ENCODE measurements at places on chromosomes 4 and X.

- no peak for DNase-seq
Measured at GRCh38 chr4:55170462-55170861, 45.1 kb upstream of the KDR start.

GRCh38 chrX:54042609-54043021 is 1.7 kb downstream of the PHF8 start:
- DNase-seq, result no peak

- no peak for DNase-seq
Measured at GRCh38 chrX:1213971-1214370, 1.5 kb upstream of the CRLF2 start.

- no peak for DNase-seq
Measured at GRCh38 chr4:123878976-123879375, 482.4 kb downstream of the SPRY1 start.

DNA sequence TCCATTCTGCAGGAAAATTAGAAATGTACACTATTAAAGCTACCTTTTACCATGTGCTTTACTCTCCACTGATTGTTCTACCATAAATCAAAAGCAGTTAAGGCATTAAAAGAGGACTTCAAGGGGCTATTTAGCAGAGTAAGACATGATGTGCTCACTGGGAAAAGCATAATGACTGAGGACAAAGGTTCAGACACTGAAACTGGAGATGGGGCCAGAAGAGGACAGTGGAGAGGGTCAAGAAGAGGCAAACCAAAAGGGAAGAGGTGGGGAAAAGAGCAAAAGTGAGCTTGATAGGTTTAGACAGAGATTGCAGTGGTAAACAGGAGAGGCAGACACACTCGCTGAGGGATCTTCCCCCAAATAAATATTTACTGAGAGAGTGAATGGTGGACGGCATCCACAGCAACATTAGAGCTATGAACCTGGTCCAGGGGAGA is 23.8 kb downstream of the SH3RF1 start:
- no peak for DNase-seq

DNA sequence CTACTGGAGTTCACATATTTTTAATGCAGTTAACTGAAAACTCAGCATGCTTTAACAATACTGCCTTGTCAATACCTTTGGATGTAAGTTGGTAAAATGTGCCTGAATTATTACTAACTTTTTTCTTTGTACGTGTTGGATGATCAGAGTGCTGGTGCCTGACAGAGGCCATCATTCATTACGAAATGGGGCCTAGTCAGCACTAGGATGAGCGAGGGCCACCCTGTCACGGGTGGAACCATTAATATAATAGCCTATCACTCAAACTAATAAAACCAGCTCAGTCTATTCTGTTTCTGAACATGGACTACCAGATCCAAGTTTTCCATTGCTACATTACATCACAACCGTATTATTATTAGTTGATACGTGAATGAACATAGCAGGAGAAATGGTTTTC is 501.7 kb upstream of the TENM3 start:
- no peak for DNase-seq

DNA sequence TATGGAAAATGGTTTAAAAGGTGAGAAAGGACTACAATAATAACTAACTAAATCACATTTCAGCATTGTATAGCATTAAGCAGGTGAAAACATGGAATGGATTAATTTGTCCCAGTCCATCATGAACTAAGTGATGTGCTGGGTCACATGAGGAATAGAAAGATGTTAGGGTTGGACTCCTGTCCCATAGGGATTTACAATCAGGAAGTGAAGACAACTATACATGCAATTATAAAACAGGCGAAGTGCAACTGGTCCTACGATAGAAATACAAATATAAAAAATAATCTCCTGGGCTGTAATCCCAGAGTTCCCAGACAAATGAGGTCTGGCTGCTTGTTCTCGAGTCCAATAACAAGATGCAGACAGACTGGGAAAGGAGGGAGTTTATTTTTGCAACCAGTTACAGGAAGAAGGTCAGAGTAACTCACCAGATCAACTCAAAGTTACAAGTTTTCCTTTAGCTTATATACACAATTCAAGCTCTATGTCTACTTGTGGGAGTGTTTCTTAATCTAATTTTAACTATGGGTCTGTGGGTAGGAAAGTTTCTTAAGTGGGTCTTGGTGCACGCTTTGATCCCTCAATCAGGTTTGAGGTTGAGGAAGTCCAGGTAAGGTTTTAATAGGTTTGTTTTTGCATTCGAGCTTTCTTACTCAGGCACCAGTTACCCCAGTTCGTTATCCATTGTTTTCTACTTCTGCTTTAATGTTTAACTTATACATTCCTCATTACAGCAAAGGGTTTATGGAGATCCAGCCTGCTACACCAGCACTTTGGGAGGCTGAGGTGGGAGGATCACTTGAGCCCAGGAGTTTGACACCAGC is 50.1 kb downstream of the IGFBP7 start:
- no peak for DNase-seq

- DNase-seq, result no peak
Measured at GRCh38 chr4:14977830-14978229, 24.5 kb upstream of the CPEB2 start.

GRCh38 chrX:132751063-132751690 is 207.3 kb downstream of the HS6ST2 start:
- no peak for DNase-seq

DNA sequence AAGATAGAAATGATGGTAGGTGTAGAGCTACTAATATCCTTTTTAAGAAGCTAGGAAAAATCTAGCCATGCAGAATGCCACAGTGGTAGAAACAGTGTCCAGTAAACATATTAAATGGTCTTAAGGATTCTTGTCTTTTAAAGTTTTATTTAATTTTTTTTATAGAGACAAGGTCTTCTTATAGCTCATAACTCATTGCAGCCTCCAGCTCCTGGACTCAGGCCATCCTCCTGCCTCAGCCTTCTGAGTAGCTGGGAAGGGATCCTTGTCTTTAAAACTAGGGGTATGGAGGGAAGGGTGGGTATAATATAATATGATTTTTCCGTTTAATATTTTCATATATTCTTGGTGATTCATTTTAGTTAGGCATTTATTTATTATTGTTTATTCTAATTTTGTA is 3.8 kb downstream of the TMEM165 start:
- DNase-seq, result no peak

- DNase-seq, result no peak
Measured at GRCh38 chr4:2006956-2007653, 1.7 kb downstream of the NELFA start.

DNA sequence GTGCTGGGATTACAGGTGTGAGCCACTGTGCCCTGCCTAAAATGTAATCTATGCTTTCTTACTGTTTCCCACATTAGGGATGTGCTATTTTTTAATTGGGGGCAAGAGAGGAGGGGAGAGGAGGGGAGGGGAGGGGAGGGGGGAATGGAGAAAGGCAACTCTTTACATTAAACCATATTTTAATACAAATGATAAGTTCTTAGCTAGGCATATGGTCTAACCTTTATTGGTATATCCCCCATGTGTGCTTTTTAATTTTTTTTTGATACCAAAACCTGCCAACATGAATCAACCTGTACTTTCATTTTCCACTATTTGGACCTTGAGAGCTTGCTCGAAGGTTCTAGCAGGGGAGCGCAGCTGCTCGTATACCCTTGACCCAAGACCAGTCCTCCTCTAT is 6.4 kb downstream of the CLOCK start:
- no peak for DNase-seq

DNA sequence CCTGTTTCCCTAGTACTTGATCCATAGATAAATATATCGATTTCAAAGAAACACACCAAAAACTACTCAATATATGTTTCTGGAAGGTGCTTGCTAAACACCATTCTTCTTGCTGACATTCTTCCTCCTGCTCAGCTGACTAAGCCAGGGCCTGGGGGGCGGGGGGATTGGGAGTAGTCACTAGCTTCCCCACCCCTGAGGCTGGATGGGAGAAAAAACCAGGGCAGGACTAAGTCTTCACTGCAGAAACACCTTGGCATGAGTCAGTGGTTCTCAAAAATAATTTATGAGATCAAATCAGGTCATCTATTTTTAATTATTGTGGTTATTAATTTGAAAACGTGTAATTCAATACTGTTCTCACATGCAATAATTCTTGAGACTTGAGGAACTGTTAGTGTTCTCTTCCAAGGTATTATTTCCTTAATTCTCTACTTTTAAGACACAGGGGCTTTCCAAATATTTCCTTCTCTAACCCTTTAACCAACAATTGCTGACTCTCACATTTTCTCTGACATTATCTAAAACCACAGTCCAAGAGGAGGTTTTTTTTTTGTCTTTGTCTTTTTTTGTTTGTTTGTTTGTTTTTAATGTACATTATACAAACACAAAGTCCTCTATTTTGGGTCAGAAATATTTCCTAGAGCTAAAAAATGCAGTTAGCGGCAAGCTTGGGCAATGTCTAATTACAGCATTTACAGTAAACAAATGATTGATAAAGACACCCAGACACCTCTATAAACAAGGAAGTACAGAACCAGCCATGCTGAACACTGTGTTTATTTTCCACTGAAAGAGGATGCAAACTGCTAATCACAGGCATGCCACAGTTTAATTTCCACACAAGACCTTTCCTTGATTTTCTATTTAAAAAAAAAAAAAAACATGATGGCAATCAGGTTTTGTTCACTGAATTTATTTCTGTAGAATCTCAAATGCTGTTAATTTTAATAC is 120.3 kb upstream of the USP9X start:
- no peak for DNase-seq

- no peak for DNase-seq
Measured at GRCh38 chr4:9919047-9919446, 102.2 kb downstream of the SLC2A9 start.

DNA sequence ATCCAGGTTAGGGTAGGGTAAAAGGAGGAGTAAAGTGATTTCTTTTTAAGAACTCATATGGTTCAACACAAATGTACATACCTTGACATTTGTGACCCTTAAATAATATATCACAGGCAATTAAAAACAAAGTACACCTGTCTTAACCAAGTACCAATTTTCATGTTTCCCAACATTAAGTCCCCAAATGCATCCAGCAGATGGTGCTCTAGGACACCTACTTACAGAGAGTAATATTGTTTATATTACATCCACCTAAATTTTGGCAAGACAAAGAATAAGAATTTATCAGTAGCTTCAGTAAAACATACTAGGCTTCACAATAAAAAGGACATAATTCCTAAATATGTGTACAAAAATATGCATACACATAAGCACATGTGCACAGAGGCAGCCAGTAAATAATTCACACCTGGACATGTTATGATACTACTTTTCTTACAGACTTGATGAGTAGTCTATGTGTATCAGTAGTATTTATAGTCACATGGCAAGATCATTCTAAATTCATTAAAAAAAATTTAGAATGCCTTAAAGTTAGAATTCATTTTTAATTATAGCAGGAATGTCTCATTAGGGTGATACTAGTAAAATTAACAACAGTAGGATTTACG is 219.7 kb downstream of the DCLK2 start:
- DNase-seq, result no peak

- no peak for DNase-seq
Measured at GRCh38 chrX:46152756-46153155, 392.5 kb downstream of the ZNF674 start.

- DNase-seq, result no peak
Measured at GRCh38 chr4:24013668-24014422, 124.0 kb upstream of the PPARGC1A start.

- no peak for DNase-seq
Measured at GRCh38 chrX:130778773-130779172, 124.2 kb downstream of the ENOX2 start.

DNA sequence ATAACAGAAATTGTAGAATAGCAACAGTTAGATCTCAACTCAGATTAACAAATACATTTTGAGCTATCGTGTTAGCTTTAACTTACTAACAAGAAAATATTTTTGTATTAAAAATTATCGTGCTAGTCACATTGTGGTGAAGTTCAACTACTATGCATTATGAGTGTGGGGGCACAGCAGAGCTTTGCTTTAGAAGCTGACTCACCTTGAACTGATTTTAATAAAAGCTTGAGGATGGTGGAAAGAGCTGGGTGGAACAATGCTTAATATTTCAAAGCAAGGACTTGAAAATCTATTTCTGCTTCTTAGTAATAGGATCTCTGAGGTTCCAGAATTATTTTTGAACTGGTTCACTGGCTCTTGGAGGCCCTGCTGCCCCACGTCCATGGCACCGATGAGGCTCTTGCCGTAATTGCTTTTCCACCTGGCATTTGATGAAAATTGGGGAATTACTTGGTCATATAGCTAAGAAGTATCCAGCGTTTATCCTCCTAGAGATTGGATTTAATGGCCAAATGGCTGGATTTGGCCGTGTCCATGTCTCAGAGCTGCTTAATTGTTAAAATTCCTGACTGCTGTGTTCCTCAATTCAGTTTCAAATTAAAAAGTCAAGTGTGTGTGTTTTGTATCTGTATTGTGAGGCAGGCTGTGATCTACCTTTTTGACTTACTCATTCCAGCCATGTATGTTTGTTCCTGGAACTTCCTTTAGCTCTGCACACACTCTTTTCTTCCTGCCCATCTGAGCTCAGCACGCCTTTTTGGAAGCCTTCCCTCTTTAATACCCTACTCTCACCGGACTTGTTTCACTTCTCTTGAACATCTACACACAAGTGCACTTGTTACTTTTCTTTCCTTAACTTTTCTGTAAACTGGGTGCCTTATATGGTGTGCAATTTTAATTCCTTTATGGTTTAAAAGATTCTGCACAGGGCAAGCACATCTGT is 66.6 kb upstream of the LIMCH1 start:
- DNase-seq, result no peak

DNA sequence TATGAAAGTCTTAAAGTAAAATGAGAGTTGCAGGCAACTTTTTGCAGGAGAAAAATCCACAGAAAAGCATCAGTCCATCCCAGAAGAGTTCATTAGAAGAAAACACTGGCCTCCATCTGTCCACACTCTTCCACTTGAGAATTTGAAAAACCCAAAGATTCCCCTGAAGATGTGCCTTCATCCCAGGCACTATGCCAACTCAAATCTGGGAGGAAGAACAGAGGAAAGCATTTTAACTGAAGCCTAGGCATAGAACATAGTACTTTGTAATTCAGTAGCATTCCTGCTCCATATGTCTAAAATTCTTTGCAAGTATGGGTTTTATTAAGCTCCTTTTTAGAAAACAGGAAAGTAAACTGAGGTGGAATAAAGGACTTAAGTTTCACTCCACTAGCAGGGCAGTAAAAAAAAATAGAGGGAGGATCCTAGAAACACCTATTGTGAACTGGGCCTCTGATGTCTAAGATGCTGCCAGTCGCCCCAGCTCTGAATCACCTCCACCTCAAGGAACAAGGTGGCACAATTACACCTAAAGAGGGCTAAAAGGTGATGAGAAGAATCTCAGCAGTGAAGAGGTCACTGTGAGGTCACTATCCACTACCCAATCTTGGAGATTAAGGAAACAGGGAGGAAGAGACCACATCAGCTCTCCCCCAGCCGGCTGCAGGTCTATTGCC is 141.9 kb upstream of the FAM241A start:
- no peak for DNase-seq

GRCh38 chrX:110462957-110463356 is 104.3 kb downstream of the RTL9 start:
- no peak for DNase-seq

GRCh38 chr4:178316211-178316610 is 874.0 kb upstream of the AGA start:
- no peak for DNase-seq

- no peak for DNase-seq
Measured at GRCh38 chr4:24328310-24328709, 256.0 kb downstream of the DHX15 start.
